ENCODE measurements at places on chromosomes 7 and 10.

DNA sequence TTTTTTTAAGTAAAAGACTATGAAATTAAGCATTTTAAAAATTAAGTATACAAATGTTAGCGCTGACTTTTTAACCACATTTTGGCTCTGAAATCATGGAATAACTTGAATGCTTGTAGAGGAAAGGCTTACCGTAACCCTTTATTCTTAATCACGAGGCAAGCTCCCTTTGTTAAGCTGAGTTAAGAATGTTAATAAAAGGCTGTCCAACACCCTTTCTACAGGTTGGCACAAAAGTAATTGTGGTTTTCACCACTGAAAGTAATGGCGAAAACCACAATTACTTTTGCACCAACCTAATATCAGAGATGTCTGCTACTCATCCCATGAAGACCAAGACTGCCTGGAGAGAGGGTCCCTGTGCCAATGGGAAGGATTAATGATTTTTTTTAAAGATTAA lies 70.6 kb downstream of the STK17A start:
- no peak for DNase-seq

DNA sequence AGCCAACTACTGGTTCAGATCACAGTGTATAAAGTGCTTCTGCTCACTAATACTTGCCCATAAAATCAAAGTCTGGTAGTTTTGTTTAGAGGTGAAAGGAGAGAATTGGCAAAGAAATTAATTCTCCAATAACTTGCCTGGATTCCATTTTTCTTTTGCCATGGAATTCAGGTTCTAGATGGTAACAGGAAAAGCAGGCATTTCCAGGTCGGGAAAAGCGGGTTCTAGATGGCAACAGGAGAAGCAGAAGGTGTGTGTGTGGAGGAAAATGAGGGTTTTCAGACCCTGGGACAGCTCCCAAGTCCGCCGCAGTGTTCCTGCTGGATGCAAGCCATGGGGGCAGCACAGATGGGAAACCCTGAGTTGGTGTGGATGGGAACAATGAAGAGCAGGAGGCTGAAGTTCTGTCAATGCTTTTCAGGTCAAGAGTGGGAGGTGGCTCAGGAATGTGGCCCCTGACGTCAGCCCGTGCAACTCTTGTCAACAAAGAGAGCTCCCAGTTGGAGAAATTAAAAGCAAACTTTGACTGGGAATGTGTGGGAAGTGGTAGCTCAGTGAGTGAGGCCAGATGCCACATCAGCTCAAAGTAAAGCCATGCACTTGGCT lies 696.7 kb downstream of the LRMDA start:
- DNase-seq = no peak

GRCh38 chr7:92794391-92794790 lies 42.0 kb downstream of the CDK6 start:
- no peak for DNase-seq

DNA sequence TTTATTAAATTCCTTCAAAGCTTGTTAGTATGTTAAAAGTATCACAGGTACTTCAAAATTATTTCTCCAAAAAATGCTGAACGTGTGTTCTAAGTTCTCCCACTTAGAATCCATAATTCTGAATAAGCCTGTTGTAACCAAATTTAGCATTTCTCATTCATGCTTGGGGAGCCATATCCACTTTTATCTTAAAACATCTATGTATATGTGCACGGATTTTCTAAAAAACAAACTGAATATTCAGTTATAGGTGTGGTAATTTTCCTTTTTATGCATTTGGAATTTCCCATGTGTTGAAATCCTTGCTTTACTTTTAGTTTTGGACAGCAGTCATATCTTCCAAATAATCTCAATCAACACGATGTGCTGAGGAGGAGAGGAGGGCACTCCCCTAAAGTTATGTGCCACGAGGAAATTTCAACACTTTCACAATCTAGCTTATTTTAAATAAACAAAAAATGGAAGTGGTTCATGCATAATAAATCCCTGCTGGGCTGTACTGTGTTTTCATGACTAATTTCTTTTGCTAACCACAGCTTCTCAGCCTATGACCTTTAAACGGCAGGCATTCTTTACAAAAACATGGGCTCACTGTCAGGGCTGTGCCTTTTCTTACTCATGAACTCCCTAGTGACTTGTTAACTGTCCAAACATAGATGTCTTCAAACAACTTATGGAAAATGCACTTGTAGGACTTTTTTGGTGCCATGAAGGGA lies 380.3 kb upstream of the SEMA3C start:
- DNase-seq = no peak

DNA sequence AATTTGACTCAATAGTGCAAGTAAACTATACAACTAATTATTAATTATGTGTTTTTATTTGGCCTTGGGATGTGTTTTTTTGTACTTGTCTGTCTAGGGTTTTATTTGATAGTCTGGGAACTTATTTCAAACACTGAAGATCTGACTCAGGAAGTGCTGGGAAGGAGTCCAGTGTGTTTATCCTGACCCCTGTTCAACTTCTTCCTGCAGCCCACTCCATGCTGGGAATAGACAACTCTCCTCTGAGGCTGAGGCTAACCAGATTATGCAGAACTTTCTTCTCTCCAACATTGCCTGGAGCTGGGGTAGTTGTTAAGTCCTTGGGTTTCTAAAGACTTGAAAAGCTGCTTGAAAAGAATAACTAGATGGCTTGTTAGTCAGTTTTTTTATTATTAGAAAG lies 6.9 kb downstream of the CISD1 start:
- DNase-seq = no peak

- DNase-seq = no peak
Measured at GRCh38 chr10:14023673-14024328, 306.9 kb downstream of the FRMD4A start.

GRCh38 chr7:73342645-73343044 lies 14.7 kb downstream of the FKBP6 start:
- DNase-seq = peak; percentile 49

- DNase-seq = no peak
Measured at GRCh38 chr7:148540041-148540738, 50.4 kb upstream of the C7orf33 start.

DNA sequence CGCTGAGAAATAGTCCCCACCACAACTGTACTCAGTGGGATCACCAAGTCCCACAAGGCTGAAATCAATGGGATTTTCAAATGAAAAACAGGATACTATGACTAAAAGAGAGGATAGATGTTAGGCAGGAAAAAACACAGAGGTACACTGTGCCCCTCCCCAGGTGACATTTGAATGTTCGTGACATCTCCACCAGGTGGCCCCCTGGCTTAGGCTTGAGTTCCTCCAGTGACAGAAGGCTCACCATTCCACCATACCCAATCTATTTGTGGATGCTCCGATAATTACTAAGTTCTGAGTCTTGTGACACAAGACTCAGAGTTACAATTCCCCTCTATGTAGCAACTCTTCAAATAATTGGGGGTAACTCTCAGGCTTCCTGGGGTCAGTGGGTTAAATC lies 77.5 kb upstream of the KCNMA1 start:
- peak; percentile 9 for DNase-seq

GRCh38 chr7:107641676-107642075 lies 19.0 kb upstream of the SLC26A4 start:
- no peak for DNase-seq

- peak; percentile 38 for DNase-seq
Measured at GRCh38 chr7:26556061-26556881, 264.6 kb downstream of the SNX10 start.

DNA sequence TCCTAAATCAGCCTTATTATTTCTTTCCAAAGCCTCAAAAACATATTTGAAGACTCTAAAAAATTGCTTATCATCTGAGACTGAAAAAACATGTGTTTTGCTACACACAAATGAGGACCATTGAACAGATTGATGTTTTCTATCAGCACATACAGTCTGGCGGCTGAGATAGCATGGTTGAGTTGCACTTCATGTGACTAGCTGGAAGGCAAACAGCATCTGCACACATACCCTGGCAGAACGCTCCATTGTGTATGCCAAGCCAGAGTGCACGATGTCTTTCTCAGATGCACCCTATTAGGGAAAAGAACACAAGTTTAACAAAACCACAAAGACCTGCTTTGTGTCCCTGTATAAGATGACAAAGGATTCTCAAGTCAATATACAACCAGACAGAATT lies 33.0 kb downstream of the FAM25A start:
- peak; percentile 58 for DNase-seq

DNA sequence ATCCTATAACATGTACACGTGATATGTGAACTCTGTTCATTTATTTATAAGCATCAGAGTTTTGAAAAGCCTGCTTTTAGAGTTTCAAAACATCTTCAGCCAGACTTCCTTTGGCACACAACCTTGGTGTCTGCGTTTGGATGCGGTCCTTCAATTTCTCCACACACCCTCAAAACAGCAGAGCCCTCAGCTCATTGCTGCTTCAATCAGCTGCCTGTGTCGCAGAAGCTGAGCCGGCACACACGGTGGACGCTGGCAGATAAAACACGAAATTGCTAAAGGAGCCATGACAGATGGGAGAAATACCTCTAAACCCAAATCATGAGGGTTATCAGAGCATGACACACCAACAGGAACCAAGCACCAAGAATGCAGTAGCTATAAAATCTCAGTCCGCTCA lies 396.4 kb upstream of the AKR1E2 start:
- no peak for DNase-seq

- DNase-seq = peak; percentile 73
Measured at GRCh38 chr10:84308481-84309304, 19.7 kb upstream of the CCSER2 start.

GRCh38 chr7:30841801-30842541 lies 69.7 kb upstream of the AQP1 start:
- no peak for DNase-seq

- DNase-seq = no peak
Measured at GRCh38 chr7:158945519-158945918, 89.2 kb downstream of the DYNC2I1 start.

GRCh38 chr7:77893813-77894212 lies 95.2 kb downstream of the PHTF2 start:
- DNase-seq = no peak

DNA sequence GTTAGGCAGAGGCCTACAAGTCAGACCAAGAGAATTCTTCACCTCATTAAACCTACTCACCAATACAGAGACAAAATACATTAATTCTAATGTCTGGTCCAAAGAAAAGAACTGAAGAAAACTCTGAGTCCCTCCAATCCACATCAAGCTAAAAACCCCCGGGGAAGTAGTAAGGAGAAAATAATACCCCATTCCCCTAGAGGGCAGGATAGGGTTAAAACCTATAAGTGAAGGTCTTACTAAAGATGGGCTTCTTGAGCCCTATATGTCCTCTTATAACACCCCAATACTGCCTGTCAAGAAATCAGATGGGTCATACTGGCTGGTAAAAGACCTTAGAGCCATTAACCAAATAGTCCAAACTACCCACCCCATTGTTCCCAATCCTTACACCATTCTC lies 141.3 kb upstream of the TMEM106B start:
- DNase-seq = no peak

GRCh38 chr7:142974626-142975025 lies 12.5 kb upstream of the KEL start:
- no peak for DNase-seq

DNA sequence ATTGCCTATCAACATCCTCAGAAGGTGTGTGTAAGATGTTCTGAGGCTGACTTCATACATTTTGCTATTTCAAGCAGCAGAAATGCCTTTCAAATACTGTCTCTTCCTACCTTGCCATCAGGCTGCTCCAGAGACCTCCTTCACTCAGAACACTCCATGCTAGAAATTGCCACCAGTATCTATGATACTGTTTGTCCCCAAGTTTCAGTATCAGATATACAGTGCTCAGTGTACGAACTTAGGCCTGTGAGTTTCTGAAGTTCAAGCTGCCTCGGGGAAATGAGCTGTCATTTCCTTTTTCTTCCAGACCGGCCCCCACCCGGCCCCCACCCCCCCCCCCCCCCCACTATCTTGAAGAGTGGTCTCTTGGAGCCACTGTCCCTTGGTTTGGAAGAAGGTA lies 373.4 kb upstream of the CHRM2 start:
- no peak for DNase-seq

DNA sequence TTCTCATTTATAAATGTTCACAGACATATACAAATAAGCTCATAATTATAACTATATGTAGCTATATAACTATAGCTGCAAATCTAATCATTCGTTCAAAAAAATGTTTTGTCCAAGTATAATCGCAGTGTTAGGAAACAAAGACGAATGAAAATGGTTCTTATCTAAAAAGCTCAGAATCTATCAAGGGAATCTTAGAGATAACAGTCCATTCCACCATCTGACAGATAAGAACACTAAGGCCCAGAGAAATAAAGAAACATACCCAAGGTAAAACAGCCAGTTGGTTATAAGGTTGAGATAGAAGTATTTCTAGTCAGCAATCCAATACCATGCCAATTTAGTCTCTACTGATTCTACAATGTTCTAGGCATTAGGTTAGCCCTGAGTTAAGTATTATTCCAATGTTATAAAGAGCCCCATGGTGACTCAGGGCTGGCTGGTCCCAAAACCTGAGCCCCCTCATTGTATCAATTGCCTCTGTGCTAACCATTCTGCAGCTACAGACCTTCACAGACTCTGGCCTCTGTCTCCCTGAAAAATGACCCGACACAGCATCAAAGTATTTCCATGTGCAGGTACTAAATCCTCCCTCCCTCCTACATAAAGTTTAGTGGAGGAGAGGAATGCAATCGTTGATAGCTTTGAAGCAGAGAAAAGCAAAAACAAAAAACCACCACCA lies 30.0 kb downstream of the CHCHD3 start:
- DNase-seq = no peak

GRCh38 chr7:116727432-116728009 lies 55.5 kb downstream of the MET start:
- no peak for DNase-seq

- DNase-seq = no peak
Measured at GRCh38 chr7:125256446-125256845, 326.8 kb upstream of the POT1 start.

GRCh38 chr10:84005403-84005802 lies 133.9 kb upstream of the GHITM start:
- DNase-seq = no peak

- DNase-seq = no peak
Measured at GRCh38 chr7:115110523-115110922, 188.6 kb downstream of the MDFIC start.

DNA sequence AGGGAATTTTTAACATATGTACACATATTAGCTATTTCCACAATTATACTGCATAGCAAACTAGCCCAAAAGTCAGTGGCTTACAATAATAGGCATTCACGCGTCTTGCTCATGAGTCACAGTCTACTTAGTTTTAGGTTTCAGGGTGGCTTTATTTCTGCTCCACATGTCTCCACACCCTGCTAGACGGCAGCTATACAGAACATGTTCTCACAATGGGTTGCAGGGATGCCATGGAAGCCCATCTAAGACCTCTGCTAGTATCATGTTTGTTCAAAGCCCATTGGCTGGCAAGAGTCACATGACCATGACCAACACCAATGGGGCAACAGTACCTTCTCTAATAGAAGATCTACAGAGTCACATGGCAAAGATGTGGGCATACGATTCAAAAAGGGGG lies 96.3 kb upstream of the NEBL start:
- no peak for DNase-seq

DNA sequence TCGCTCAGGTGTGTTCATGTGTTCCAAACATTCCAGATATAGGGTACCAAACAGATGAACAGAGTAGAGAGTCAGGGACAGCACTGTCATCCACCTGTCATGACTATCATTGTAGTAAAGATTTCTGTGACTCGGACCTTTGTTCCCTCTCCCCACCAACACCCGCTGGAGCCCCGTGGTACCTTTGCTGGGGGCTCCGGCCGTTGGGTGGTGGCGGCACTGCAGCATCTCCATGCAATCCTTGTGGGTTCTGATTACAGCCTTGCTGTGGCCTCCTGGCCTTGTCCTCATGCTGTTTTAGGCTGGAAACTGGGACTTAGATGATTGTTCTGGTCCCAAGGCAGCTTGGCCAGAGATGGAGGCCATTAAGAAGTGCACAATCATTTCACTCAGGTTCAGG lies 247.3 kb downstream of the SKAP2 start:
- no peak for DNase-seq

GRCh38 chr10:8614054-8614565 lies 559.6 kb downstream of the GATA3 start:
- no peak for DNase-seq

All from NCI-H345 (cell line).